H9 (cell line): ENCODE measurements at places on chromosomes 5 and 9. TPM values are rescaled to one million over a fixed set of nuclear protein-coding genes. Genes with fewer than 3 reads are reported as not detected.

The CHSY3 gene
- 0.37 and 0.42 TPM in 2 replicates for total RNA-seq

The MSMP gene
- total RNA-seq: 0.83 and 0.97 TPM in 2 replicates

The CNTRL gene
- total RNA-seq: 11.6 and 14.2 TPM in 2 replicates

The NAA35 gene
- total RNA-seq: 36.6 and 38.6 TPM in 2 replicates

The SPATA9 gene
- total RNA-seq: not detected in 2 replicates

The PCDHGB6 gene
- total RNA-seq: 5.5 and 6.0 TPM in 2 replicates

The IFNA13 gene
- not detected in 2 replicates for total RNA-seq

The PTCH1 gene
- 6.5 and 9.1 TPM in 2 replicates for total RNA-seq

The SEMA6A gene
- 335 and 354 TPM in 2 replicates for total RNA-seq

The SPINK6 gene
- not detected in 2 replicates for total RNA-seq

The ZNF658 gene
- 3.6 and 4.9 TPM in 2 replicates for total RNA-seq

The CCDC152 gene
- 0.13 and 0.48 TPM in 2 replicates for total RNA-seq

The PCDHB8 gene
- total RNA-seq: 0.57 and 0.86 TPM in 2 replicates

The OR13C9 gene
- not detected in 2 replicates for total RNA-seq

The TXN gene
- 280 and 282 TPM in 2 replicates for total RNA-seq
